ENCODE measurements at places on chromosomes 7 and 10. TPM values are rescaled to one million over a fixed set of nuclear protein-coding genes. Genes with fewer than 3 reads are reported as not detected.

GRCh38 chr7:65238785-65239184 is 134.9 kb upstream of the ZNF92 start:
- no peak overlapping the region for H3K4me3 ChIP-seq
- H3K27ac ChIP-seq, result no peak overlapping the region
- peaks cover 16% of the 10 kb centered on the region for H3K27me3 ChIP-seq
- no peaks in the 10 kb centered on the region for H3K36me3 ChIP-seq
- H3K4me1 ChIP-seq, result peaks cover 2% of the 10 kb centered on the region
- DNase-seq, result no peak

GRCh38 chr7:111364413-111364812 is 197.9 kb downstream of the IMMP2L start:
- H3K27ac ChIP-seq, result no peak overlapping the region
- H3K4me3 ChIP-seq, result no peak overlapping the region
- no peaks in the 10 kb centered on the region for H3K4me1 ChIP-seq

DNA sequence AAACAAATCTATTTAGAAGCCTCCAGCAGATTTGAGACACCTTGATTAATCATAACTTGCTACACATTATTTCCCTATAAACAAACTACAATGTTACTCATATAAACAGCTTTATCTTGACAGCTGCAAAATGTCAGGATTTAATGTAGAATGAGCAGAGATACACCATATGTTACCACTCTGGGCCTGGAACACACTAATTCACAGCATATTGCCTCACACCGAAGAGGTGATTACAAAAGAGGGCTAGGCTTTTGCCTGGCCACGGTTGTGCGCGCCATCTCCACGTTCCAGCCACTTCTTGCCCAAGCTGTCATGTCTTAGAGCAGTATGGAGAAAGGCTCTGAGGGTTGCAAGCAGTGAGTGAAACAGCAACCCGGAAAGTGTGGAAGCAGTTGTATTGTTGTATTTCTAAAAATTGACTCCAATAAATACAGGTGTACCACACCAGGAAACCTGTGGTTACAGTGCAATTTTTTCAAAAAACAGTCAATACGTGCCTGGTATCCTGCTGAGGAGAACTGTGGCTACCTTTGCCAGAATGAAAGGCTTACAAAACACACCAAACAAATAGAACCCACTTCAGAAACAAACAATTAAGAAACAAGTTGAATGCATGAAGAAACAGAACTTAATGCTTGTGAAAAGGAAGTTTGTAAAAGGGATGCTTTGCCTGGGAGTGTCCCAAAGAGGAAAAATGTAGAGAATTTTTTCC is 498.1 kb downstream of the PLXNA4 start:
- no peak overlapping the region for H3K27ac ChIP-seq
- H3K4me3 ChIP-seq, result no peak overlapping the region
- H3K27me3 ChIP-seq, result peaks cover 19% of the 10 kb centered on the region
- H3K4me1 ChIP-seq, result no peaks in the 10 kb centered on the region
- DNase-seq, result no peak

DNA sequence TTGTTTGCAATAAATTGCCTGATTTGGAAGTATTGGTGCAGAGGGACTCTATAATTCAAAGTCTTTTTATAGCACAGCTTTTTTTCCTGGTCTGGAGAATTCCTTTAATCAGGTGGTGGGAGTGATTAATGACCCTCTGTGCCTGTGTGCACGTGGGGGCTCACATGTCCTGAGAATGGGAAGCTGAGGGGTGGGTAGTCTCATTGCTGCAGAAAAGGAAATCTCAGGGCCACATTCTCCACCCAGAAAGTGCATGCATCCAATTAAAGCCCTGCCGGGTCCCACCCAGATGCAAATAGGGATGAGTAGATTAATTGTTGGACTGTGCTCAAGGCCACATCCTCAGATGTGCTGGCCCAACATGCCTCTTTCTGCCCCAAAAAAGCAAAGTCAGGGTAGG is 324.7 kb downstream of the CXCL12 start:
- H3K27me3 ChIP-seq, result peaks cover 6% of the 10 kb centered on the region
- no peaks in the 10 kb centered on the region for H3K36me3 ChIP-seq
- no peak overlapping the region for H3K4me3 ChIP-seq
- no peak overlapping the region for H3K27ac ChIP-seq
- DNase-seq, result no peak

- no peak overlapping the region for H3K4me3 ChIP-seq
- peaks cover 8% of the 10 kb centered on the region for H3K4me1 ChIP-seq
- peaks cover 4% of the 10 kb centered on the region for H3K36me3 ChIP-seq
- no peak overlapping the region for H3K27ac ChIP-seq
- no peak for DNase-seq
Observed at GRCh38 chr7:87317691-87318245, 27.7 kb upstream of the CROT start.

The CLIP2 gene
- 4.6 TPM for total RNA-seq
